Omental fat pad (tissue), 4 donors: ENCODE measurements at places on chromosomes 16 and 17. TPM values are rescaled to one million over a fixed set of nuclear protein-coding genes. Genes with fewer than 3 reads are reported as not detected.
A peak's percentile ranks its signal among the peaks of the same experiment; 100 is the strongest.

DNA sequence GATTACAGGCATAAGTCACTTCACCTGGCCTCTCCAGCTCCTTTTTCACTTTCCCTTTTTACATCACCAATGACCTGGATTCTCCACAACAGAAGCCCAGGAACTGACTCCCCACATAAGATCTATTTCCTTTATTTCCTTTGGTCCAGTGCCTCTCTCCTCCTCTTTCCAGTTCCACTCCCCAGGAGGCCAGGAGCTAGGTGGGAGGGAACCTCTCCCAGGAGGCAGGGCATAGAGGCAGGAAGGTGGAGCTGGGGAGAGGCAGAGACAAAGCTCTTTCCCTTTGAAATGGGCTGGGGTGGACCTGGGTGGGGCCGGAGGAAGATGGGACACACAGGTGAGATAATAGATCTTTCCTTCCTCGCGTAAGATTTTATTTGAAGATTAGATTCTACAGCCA is 318.3 kb upstream of the TNRC6C start:
- DNase-seq = no peak

- no peak for DNase-seq
Measured at GRCh38 chr17:3641014-3641413, 4.5 kb downstream of the CTNS start.

DNA sequence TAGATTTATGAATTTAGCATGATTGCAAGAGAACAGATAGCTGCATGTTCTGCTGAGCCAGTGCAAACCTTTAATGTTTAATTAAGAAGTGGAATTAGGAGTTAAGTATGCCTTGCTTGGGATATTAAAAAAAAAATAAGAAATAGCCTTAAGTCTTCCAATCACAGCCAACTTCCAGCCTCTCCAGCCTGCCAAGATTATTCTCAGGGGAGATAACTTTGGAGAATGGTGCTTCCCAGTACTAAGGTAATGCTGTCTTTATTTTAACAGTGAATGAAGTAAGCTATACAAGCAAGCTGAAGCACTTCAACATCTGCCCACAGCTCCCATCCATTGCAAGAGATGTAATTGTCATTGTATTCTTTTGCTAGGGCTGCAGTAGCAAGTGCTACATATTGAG is 389.5 kb upstream of the ASIC2 start:
- no peak for DNase-seq

DNA sequence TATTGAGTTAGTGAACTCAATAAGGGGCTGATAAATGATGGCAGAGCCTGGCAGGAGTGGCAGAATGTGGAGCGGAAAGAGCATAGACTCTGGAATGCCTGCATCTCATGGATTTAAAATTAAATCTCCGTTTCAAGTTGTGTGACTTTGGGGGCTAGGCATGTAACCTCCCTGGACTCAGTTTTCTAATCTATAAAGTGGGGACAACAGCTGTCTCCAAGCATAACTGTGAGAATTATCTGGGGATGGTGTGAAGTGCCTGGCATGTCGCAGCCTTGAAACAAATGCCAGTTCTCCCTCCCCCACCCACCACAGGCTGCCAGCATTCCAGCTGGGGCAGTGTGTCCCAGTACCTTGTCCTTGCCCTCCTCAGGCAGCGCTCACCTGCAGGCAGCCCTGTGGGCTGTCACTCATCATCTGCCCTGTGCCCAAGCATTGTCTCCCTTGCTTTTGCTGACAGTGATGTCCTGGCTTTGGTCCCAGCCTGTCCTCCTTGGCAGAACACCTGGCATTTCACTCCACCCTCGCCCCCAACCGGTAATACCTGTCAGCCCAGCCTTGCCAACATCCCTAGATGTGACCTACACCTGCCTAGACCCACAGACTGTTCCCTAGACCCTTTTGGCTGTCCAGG is 129.6 kb downstream of the MRM1 start:
- no peak for DNase-seq

- peak; percentile 31 for DNase-seq
Measured at GRCh38 chr16:58459344-58460218, 40.4 kb upstream of the NDRG4 start.

- DNase-seq = peak; percentile 22
Measured at GRCh38 chr17:19384723-19385391, 2.1 kb downstream of the MFAP4 start.

DNA sequence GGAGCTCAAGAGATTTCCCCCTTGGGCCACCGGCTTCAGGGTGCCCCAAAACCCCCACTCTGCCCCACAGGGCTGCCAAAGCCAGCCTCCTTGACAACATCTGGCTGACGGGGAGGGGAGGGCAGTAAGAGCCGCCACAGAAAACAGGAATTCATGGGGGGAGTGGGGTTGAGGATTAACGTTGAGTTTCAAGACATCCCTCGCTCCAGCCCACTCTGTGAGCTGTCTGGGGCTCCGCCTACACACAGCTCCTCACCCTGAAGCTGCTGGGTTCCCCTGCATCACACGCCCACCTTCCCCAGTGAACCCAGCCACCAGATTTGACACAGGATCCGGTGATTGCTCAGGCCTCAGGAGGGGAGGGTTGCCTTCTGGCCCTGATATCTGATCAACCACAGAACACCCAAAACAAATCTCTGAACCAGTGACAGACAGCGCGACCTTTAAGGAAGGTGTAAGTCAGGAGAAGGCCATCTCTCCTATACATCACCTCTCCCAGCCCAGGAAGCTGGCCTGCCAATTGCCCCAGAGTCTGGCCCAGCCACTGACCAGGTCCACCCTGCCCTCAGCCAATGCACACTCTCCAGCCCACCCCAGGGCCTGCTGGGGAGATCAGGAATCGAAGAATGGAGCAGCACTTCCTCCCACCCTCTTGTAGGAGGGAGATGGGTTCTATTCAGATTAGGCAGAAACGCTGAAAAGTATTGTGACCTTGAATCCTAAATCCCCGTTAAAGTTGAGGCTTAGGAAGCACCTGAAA is 132.1 kb downstream of the CLEC16A start:
- DNase-seq = no peak

DNA sequence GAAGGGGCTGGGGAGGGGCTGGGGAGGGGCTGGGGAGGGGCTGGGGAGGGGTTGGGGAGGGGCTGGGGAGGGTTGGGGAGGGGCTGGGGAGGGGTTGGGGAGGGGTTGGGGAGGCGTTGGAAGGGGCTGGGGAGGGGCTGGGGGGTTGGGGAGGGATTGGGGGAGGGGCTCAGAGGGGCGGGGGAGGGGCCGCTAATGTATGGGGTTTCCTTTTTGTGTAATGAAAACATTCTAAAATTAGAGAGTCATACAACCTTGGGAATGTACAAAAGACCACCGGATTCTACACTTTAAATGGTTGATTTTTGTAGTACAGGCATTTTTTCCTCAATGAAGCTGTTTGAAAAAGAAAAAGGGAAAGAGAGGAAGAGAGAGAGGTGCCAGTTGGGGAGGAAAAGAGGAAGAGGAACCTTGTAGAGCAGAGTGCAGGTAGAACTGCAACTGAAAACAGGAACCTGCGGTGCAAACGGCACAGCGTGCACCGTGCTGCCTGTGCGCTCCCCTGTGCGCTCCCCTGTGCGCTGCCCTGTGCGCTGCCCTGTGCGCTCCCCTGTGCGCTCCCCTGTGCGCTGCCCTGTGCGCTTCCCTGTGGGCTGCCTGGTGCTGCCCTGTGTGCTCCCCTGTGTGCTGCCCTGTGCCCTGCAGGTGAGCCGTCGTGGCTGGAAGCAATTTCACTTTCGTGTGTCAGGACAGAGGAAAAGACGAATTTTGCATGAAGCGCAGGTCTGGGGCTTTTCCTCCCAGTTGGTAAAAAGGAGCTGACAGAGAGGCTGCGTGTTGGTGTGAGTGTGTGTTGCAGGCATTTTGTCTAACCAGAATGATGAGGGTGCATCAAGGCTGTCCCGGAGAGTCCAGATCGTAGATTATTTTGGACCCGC is 40.8 kb downstream of the METRNL start:
- DNase-seq = no peak

GRCh38 chr16:69848637-69849545 is 86.8 kb downstream of the WWP2 start:
- DNase-seq = peak; percentile 48

- no peak for DNase-seq
Measured at GRCh38 chr16:54022362-54022761, 264.2 kb downstream of the IRX3 start.

DNA sequence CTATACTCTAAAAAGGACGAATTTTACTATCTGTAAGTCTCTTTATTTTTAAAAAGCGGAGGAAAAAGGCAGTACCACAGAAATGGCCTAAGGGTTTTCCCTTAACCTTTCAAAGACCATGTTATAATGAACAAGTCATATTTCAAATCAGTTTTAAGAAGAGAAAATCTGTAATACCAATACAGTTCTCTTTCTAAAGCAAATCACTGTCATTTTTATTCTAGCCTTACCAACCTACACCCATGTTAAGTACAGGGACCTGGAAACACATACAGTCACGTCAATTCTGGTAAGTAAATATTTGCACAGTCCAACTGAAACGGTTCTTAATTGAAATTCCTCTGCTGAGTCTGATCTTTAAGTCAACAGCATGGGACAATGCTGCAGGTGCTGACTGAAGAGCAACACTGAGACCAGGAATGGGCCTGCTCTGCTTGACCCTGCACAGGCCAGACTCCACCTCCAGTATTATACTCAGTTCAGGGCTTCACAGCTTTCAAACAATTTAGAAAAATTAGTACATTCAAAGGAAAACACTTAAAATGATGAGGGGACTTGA is 20.2 kb downstream of the MBTPS1 start:
- no peak for DNase-seq

DNA sequence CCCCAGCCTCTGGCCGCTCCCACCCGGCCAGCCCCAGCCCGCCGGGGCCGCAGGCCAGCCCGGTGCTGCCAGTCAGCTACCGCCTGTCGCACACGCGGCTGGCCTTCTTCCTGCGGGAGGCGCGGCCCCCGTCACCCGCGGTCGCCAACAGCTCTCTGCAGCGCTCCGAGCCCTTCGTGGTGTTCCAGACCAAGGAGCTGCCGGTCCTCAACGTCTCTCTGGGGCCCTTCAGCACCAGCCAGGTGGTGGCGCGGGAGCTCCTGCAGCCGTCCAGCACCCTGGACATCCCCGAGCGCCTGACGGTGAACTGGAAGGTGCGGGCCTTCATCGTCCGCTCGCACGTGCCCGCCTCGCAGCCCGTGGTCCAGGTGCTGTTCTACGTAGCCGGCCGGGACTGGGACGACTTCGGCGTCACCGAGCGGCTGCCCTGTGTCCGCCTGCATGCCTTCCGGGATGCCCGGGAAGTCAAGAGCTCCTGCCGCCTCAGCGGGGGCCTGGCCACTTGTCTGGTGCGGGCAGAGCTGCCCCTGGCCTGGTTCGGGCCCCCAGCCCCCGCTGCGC is 46.8 kb downstream of the TMEM132E start:
- no peak for DNase-seq

GRCh38 chr17:28534740-28535375 is 17.6 kb downstream of the UNC119 start:
- DNase-seq = no peak

DNA sequence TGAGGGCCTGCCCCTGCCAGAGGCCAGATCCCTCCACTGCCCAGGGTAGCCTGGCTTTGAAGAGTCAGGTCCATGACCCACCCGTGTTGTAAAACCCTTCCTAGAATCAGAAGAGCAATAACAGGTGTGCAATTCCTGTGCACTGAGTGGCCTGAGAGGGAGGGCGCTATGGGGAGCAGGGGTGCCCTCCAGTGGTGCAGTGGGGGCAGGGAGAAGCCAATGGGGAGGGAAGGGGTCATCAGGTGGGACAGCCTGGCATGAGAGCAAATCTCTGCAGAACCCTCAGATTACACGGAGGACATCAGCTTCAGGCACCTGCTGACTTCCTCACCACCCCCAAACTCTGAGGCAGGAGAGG is 72.9 kb upstream of the ZNF469 start:
- no peak for DNase-seq

DNA sequence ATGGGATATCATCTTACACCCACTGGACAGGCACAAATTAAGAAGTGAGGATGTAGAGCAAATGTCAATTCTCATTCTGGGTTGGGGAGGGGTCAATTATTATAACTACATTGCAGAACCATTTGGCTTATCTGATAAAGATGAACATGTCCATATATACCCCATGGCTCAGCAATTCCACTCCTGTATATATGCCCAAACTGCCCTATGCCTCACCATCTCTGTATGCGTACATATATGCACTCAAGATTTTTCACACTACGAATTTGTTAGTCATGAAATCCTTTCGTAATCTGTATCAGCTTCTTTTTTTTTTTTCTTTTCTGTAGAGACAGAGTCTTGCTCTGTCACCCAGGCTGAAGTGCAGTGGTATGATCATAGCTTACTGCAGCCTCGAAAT is 20.8 kb upstream of the CNEP1R1 start:
- DNase-seq = no peak

- DNase-seq = no peak
Measured at GRCh38 chr17:34764716-34765115, 185.3 kb downstream of the TMEM132E start.

DNA sequence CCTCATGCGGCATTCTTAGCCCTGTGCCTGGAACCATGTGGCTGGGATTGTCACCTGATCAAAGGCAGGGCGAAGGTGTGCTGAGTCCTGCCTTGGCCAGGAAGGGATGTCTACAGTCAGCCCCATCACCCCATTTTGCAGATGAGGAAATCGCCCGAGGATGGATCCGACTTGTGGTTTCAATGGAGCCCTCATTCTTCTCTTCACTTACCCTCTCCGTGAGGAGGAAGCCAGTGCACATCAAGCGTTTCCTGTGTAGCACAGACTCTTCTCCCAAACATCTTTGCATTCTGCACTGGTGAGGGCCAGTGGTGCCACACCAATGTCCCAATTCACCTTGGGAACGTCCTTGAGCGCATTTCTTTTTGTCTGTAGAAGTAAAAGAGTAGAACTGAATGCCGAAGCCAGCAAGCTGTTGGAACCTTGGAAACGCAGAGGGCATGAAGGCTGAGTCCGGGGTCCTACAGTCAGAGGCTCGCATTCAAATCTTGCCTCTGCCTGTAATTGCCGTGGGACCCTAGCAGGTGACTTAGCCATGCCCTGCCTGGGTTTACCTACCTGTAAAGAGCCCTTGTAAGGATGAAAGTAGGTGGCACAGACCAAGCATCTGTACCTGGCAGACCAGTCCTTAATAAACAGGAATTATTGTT is 85.4 kb downstream of the IRF8 start:
- no peak for DNase-seq

DNA sequence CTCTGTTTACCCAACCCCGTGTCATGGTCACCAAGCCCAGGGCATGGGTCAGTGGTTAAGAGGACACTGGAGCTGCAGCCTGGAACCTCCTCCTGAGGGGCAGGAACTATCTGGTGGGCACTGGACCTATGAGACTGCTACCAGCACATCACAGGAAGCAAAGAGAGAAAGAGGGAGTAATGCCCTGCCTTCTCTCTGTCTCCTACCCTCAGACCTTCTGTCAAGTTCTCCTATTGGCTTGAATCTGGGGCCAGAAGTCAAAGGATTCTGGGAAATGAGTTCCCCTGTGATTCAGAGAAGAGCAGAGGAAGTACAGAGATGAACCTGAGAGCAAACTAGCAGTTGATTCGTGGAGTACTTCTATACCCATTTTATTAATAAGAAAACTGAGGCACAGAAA is 123.0 kb upstream of the GNAO1 start:
- no peak for DNase-seq

- no peak for DNase-seq
Measured at GRCh38 chr16:62363501-62363900, 327.3 kb upstream of the CDH8 start.

Gene HOXB8
- 5.7 TPM for total RNA-seq

Gene NTN1
- 0.69 TPM for total RNA-seq

Gene FZD2
- total RNA-seq = 1.7 TPM

Gene SKAP1
- total RNA-seq = 1.9 TPM

Gene SYT17
- total RNA-seq = 3.0 TPM

Gene ACE
- total RNA-seq = 5.6 TPM

Gene SMCR8
- 15.4 TPM for total RNA-seq

Gene NEUROD2
- total RNA-seq = not detected

Gene MAP2K6
- total RNA-seq = 24.3 TPM
